ENCODE measurements at places on chromosomes 11 and 22. TPM values are rescaled to one million over a fixed set of nuclear protein-coding genes. Genes with fewer than 3 reads are reported as not detected.
A peak's percentile ranks its signal among the peaks of the same experiment; 100 is the strongest.

Gene TREH
- total RNA-seq = not detected

Gene VSIG10L2
- not detected for total RNA-seq

Gene HBG1
- not detected for total RNA-seq

DNA sequence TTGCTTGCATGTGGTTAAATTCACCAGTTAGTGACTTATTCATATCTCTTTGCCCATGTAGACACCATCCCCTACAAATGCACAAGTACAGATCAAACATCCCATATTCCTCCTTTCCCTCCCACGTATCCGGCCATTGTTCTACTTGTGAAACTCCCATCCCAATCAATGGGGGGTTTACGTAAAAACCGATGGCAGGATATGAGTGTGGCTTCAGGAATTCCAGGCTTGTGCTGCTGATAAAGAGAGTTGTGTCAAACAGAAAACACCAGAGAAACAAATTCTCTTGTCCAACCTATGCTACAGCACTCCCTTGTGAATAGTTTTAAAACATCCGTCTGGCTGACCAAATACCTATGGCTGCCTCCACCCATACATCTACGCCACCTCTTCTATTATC lies 15.5 kb downstream of the FLI1 start:
- peak; percentile 100 for DNase-seq

DNA sequence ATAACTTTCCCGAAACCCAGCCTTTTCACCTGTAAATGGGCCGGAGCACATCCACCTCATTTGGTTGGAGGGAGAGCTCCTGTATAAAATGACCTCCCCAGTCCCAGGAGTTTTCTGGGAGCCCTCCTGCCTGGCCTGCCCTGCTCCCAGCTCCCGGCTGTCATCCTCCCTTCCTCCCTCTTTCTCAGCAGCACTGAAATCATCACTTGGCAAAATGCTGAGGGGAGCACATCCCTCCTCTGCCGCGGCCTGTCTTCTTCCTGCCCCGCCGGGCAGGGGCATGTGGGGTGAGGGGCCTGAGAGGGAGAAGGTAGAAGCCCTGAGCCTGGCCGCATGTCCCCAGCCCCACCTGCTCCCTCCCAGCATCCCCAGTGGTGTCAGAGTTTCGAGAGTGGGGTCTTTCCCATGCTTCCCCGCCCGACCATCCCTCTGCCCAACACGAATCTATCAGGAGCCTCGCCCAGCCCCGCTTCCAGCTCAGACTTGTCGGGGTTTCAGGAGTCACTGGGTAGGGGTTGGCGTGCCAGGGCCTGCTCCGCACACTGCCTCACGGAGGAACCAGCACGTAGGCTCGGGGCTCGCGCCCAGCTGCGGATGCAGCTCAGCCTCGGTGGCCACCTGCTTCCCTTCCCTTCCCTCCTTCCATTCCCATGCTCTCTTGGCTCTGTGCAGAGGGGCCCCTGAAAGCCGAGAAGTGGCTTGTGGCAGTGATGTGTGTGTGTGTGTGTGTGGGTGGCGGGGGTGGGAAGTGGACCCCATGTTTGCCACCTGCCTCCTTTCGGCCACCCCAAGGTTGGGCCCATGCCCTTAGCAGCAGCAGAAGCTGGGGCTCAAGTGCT lies 37.1 kb downstream of the NECTIN1 start:
- DNase-seq = no peak

DNA sequence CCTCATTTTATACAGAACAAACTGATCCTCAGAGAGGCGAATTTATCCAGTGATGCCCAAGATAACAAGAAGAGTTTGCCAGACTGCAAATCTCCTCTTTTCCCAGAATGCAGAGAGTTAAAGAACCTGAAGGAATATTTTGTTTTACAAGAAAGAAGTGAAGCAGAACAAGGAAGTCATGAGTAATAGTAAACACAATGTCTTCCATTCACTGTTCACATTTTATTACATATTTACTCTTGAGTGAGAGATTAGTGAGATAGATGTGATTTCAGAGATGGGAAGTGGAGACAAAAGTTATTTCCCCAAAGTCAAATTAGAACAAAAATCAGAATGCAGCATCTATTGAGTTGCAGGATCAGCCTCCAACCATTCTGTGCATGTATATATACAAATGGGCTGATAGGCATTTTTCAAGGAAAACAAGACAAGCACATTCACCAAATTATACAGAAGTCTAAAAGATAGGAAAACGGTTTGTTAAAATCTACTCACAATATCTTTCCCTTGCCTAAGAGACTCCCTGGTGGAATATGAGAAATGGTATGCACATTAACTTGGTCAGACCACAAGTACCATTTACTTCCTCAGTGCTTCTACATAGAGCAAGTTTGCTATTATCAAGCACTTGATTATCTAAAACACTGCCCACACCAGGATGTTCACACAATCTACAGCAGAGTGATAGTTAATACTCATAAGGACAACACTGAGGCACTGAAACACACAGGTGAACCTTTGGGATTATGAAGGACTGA lies 12.0 kb downstream of the GUCY1A2 start:
- DNase-seq = no peak

GRCh38 chr11:46491661-46492330 lies 100.2 kb upstream of the CHRM4 start:
- no peak for DNase-seq
